ENCODE measurements at places on chromosomes 1 and 21.
A peak's percentile ranks its signal among the peaks of the same experiment; 100 is the strongest.

- DNase-seq, result no peak
Observed at GRCh38 chr1:199866210-199866617, 161.3 kb upstream of the NR5A2 start.

DNA sequence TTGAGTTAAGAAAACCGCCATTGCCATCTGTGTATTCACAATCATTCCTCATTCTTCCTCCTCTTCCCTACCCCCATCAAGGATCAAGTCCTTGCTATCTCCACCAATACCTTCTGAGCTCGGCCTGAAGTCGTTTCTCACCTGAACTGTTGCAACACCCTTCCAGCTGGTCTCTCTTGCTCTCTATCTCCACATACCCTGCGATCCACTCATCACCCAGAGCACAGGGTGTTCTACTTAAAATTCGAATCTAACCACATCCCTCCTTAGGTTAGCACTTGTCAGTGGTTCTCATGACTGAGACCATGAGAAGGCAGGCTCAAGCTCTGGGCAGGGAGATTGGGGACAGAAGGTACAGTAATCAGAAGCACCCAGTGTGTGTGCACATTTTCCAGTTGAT lies 4.6 kb downstream of the IVL start:
- no peak for DNase-seq

DNA sequence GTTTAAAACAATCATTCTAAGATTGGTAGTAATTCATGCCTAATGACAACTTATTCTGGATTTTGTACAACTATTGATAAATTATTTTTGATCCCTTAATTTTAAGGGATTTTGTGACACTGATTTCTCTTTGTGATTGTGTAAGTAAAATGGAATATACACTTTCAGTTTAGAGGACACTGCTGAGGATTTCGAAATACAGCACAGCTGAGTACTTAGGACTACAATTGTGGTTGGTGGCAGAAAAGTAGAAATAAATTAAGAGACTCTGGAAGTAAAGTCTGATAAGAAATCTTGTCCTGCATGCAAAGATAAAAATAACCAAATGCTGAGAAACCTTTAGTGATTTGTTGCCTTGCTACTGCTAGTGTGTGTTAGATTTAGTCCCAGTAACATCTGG lies 40.0 kb downstream of the TYW3 start:
- DNase-seq, result peak; percentile 29

GRCh38 chr21:17798796-17799195 lies 20.4 kb downstream of the C21orf91 start:
- no peak for DNase-seq

- no peak for DNase-seq
Observed at GRCh38 chr1:204316164-204316563, 43.6 kb downstream of the PLEKHA6 start.

GRCh38 chr1:170666541-170667254 lies 2.8 kb downstream of the PRRX1 start:
- DNase-seq, result no peak

- DNase-seq, result no peak
Observed at GRCh38 chr1:17355898-17356297, 16.1 kb upstream of the PADI6 start.

- peak; percentile 82 for DNase-seq
Observed at GRCh38 chr1:228212966-228213844, 5.4 kb downstream of the OBSCN start.

DNA sequence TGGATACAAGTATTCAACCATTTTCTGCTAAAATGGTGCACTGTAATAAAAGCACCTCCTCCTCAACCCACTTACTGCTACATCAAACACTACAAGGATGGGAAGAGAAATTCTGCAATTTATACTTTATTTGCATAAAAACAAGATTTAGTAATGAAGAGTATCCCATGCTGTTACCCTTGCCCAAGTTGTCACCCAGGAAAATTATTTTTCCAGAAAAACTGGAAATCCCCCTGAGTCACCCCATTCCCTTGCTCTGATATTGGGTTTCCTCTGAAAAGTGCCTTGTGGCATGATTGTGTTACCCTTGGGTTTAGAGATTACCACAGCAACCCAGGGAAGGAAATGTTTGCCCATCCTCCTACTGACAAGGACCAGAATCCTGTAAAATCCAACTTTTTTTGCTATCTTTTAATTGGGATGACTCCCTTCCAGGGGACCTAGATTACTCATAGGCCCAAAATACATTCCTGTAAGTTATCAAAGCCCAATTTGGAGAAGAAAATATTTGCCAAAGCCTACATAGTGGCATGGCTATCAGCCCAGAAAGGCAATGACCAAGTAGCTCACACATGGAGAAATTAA lies 16.5 kb upstream of the ZC3H11B start:
- DNase-seq, result no peak

DNA sequence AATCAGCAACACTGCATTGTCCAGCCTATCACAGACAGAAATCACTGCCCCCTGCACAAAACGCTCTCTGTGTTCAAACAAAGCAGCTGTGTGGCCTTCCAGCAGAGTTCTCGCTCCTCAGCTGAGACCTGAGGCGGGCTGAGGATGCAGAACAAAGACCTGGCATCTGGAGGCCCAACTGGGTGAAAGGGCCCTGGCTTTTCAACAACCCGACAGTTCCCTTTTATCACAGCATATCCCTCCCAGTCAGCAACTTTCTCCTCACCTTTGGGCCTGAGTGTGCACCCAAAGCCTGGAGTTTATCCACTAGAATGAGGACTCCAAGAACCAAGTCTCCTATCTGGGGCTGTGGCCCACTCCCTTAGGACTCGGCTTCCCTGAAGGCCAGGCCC lies 42.6 kb upstream of the A3GALT2 start:
- DNase-seq, result no peak

GRCh38 chr1:54294887-54295286 lies 94.9 kb downstream of the MRPL37 start:
- DNase-seq, result no peak

DNA sequence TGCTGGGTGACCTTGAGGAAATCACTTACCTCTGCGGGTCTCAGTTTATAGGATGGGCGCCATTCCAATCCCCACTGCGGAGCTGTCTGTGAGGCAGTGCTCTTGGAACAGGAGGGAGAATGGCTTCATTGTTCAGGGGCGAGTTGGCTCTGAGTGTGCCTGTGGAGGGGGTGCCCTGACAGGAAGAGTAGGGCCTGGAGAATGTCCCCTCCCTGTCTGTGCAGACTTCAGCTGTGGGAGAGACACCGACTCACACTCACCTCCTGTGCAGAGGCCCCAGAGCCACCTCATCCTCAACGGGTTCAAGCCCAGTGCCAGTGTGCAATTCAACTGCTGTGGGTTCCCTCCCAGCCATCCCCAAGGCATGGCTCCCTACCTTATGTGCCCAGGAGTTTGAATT lies 17.1 kb downstream of the ADORA1 start:
- DNase-seq, result no peak

DNA sequence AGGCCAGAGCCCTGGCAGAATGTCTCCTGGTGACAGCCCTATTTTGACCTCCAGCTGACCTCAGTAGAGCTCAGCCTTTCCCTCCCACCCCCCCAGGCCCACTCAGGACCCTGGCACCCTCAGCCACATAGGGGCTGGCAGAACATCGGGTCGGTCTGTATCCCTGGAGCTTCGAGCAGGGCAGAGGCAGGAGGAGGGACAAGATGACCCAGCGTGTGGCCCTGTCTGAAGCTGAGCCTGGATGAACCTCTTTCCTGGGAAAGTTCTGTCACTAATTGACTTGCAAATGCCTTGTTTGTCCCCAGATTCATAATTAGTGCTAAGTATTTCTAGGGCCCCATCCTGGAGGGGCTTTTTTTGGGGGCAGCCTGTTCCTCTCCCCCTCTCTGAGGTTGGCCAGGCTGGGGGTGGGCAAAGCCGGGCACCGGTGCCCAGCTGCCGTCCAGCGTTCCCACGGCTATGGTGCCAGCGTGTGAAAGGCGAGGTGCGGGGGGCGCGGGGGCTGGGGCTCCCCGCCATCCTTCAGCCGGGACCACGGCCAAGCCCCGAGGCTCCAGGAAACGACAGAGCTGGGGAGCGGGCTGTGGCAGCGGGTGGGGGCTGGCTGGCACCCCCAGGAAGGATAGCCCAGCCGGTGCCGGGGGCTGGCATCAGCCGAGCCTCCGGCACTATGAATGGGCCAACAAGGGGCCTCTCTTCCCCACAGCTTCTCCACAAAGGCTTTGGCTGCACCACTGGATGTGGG lies 31.4 kb downstream of the RHBG start:
- no peak for DNase-seq

DNA sequence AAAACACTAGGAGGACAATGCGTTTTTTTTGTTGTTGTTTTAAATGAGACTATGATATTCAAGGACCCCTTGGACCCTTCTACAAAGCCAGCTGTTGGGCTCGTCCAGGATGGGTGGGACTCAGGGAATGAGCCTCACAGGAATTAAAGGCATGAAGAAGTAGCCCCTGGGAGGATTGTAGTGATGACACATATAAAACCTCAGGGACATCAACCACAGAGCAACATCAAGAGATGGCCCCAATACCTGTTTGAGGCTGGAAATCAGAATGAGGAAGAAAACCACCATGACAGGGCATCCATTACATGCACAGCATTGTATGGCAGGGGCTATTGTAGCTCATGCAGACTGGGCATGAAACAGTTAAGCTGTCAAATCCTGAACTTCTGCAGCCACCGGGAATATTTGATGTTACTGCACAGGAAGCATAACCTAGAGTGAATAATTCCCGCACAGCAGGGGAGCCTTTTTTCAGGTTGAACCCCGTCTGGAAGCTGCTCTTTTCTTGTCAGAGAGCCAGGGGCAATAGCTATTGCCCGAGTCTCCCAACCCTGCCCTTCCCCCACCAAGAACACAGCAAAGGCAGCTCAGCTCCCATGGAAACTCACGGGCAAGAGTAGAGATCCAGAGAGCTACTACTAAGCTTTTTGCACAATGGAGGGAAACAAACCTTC lies 140.2 kb upstream of the FGGY start:
- DNase-seq, result peak; percentile 17

- no peak for DNase-seq
Observed at GRCh38 chr1:23564529-23565122, 5.3 kb upstream of the ID3 start.

DNA sequence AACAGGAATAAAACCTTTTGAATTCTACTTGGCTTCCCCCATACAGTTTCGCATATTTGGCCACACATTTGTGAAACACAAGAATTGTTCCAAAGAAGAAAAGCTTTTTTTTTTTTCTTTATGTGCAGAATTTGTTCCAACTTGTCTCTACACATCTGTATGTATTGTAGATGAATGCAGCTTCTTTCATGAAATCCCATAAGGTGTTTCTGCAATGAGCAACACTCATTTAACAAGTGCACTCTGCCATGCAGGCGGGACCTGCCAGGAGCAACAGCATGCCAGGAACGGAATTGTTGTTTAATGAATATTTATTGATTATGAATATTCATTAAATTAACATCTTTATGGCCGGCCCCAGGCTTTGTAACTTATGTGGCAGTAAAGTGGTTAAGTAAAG lies 1075.0 kb downstream of the TTLL7 start:
- no peak for DNase-seq

- no peak for DNase-seq
Observed at GRCh38 chr1:219374636-219375035, 201.0 kb downstream of the LYPLAL1 start.

DNA sequence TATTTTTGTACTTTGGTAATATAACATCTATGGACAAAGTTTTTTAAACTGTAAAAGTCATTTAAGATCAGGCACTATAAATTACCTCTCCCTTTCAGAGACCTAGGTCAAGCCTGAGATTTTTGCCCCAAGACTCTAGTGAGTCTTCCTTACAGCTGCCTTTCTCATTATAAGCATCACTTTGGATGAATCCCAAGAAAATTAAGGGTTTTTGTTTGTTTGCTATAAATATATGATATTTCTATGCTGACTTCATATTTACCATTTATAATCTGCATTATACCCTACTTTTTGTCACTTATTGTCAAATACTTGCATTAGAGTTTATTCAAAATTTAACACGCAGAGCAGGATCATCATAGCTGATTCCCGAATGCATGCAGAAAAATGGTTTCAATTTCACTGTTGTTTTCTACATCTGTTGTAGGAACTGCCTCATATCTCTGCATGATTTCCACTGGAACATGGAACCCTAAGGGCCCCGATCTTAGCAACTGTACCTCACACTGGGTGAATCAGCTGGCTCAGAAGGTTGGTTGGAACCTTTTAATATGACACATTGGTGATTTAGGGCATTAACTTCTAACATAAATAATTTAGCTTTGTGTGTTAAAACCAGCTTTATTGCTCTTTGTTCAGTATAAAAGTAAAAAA lies 150.0 kb downstream of the ADGRL2 start:
- DNase-seq, result no peak

GRCh38 chr1:106836708-106837107 lies 219.8 kb upstream of the PRMT6 start:
- no peak for DNase-seq

DNA sequence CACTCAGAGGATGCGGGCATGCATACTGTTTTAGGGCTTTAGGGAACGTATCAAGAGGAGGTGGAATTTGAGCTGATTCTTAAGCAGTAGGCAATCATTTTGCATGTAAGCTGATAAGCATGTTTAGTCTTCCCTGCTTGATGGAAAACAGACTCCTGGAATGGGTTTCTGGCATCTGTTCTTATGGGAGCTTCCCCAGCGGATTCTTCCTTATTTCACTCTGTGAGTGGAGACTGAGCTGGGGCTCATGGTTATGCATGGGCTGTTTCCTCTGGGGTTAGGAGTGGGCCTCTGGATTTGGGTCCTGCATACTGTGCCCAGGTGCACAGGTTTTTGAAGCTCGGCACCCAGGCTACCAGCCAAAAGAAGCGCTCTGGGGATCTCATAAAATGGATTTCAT lies 93.4 kb downstream of the DIRAS3 start:
- no peak for DNase-seq

- DNase-seq, result peak; percentile 38
Observed at GRCh38 chr1:212070720-212071302, 35.3 kb downstream of the DTL start.

GRCh38 chr1:50474859-50475809 lies 51.9 kb upstream of the DMRTA2 start:
- no peak for DNase-seq

- no peak for DNase-seq
Observed at GRCh38 chr21:36454093-36454531, 25.8 kb downstream of the CLDN14 start.

- no peak for DNase-seq
Observed at GRCh38 chr1:112335351-112335750, 60.7 kb upstream of the CTTNBP2NL start.

DNA sequence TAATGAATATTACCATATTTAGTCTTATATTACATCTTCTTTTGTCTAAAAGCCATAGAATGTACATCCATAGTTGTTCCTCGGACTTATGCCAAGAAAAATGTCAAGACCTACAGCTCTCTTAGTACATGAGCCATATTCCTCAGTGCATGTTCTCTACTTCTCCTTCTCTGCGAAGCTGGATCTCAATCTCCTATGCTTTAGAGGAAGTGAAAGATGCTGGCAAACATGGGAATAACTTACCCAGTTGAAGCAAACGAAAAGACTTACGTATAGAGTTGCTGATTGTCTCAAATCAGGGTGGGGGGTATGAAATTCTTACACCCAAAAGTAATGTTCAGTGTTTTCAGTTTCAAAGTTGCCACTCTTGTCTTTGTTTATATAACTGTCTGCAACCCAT lies 32.7 kb downstream of the OR13G1 start:
- DNase-seq, result no peak

DNA sequence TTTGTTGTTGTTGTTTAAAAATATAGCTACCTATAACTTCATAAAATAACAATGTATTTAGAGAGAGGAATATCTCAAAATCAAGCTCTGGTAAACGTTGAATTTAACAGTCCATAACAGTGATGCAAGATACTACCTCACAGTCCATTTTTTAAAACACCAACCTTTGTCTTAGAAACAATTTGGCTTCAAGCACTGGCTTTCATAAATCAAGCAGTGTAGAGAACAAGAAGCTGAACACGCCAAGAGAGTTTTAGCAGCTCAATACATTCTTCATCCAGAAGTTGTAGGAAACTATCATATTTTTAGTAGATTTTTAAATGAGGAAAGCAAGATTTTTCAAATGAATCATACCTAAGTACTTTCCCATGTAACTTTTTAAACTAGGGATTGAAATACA lies 334.3 kb upstream of the ADAMTS5 start:
- no peak for DNase-seq
